CD4-positive, alpha-beta memory T cell (primary cell): ENCODE measurements at places on chromosomes 3 and 15.

DNA sequence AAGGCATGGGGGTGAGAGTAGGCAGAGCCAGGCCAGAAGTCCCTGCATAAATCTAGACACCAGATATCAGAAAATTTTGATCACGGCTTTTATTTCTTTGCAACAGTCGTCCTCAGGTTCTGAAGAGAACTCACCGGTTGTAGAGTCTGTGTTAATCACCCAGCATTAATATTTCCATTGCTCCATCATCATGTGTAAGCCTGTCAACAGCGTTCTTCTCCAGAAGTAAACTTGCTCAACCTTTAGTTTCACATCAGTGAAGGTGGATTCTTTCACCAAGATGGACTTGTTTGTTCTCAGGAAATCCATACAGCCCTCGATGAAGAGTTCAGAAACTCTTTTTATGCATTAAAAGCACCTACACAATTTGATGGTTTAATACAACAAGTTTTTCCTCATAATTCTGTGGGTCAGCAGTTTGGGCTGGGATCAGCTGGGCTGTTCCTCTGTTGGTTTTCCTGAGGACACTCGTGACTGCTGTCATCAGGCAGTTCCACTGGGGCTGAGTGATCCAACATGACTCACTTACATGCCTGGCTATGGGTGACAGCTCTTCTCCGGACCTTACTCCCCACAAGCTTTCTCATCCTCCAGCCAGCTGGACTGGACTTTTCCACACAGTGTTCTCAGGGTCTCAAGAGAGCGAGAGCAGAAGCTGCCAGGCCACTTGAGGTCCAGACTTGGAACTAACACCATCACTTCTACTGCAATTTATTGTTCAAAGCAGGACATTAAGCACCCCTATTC is 303.4 kb downstream of the ZNF621 start:
- DNase-seq, result no peak

DNA sequence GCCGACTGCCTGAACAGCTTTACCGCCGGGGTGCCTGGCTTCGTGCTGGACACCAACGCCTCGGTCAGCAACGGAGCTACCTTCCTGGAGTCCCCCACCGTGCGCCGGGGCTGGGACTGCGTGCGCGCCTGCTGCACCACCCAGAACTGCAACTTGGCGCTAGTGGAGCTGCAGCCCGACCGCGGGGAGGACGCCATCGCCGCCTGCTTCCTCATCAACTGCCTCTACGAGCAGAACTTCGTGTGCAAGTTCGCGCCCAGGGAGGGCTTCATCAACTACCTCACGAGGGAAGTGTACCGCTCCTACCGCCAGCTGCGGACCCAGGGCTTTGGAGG is 815 bp downstream of the SPINT1 start:
- DNase-seq, result peak; percentile 28

DNA sequence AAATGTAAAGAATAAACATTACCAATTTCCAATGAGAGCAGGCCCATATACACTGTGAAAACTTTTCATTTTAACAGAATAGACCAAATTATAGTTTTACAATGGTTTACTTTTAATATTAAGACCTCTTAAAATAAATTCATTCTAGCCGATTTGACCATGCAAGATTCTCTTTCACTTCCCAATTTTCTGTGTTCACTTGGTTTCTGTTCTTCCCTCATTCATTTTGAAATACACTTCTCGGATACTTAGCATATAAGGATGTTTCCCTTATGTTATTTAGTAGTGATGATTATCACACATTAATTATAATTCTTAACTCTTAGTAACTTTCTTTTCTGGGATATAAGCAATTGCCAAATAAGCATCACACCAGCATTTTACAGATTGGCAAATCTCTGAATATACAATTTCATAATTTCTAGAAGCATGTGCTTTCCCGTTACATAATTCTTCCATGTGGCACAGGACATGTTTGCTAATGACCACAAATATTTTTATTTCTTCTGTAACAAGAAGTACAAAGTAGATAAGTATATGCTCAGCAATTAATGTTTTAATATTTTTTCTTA is 13.9 kb downstream of the OR5H15 start:
- DNase-seq, result no peak

DNA sequence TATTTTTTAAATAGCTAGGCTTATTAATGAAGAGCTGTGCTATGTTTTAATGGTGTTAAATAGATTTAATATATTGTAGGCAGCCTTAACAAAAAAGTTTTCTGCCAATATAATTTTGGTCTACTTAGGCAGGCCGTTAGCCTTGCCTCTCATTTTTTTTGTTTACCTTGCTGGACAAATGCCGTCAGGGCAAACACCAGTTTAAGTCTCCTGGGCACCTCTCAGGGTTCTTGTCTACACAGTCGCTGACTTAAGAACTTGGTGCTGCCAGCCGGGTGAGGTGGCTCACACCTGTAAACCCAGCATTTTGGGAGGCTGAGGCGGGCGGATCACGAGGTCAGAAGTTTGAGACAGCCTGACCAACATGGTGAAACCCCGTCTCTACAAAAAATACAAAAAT is 153.3 kb downstream of the ULK4 start:
- DNase-seq, result no peak

GRCh38 chr3:114456742-114457141 is 162.9 kb downstream of the TIGIT start:
- DNase-seq, result no peak

DNA sequence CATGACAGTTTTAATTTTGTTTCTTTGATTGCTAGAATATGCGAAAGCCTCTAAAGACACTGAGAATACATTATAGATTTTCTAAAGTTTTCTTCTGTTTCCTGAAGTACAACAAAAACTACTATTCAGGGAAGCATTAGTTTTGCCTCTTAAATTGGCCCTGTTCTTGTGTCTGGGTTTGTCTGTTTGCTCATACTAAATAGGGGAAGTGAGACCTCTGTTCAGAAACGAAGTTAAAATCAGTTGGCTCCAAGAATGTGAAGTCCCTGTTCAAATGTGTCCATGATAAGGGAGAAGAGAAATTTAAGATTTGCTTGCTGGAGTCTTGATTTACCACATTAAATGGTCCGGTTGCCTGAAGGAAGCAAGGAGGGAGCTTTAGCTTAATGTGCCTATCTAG is 327.3 kb upstream of the GBE1 start:
- no peak for DNase-seq

GRCh38 chr3:121943431-121943830 is 49.2 kb downstream of the SLC15A2 start:
- no peak for DNase-seq

- DNase-seq, result no peak
Measured at GRCh38 chr3:189809583-189809982, 178.4 kb downstream of the TP63 start.

DNA sequence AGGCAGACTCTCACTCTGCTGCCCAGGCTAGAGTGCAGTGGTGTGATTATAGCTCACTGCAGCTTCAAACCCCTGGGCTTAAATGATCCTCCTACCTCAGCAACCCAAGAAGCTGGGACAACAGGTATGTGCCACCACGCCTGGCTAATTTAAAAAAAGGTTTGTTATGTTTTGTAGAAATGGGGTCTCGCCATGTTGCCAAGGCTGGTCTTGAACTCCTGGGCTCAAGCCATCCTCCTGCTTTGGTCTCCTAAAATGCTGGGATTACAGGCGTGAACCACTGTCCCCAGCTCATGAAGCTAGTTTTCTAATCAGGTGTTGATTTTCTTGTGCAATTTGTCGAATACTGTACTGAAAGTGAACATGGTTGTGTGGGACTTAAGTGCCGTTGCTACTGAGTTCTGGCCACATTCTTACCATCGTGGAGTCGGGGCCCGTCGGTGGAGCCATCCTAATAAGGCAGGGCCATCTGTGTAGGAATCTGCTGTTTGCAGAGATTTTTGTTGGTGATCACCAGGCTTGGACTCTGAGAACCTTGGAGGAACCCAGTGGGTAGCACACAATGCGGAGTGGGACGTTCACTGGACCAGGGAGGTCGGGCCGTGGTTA is 193.2 kb downstream of the GOLGA6L6 start:
- DNase-seq, result no peak

GRCh38 chr15:58549013-58549784 is 117.4 kb downstream of the LIPC start:
- no peak for DNase-seq

GRCh38 chr3:24951180-24951579 is 456.5 kb upstream of the THRB start:
- no peak for DNase-seq

DNA sequence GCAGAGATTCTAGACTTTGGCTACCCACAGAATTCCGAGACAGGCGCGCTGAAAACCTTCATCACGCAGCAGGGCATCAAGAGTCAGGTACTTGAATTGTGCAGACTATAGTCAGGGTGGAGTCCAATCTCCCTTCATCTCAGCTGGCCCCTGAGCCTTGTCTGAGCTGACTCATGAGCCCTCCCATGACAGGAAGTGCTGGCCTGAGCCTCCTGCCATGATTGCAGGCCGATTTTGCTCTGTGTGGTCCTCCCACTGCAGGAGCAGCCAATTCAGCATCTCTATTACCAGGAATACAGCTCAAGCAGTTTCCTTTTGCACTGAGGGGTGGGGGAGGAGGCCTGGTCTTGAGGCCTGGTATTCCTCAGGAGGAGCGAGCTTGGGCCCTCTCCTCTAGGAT is 5.5 kb downstream of the AP2M1 start:
- no peak for DNase-seq

GRCh38 chr15:38885001-38885400 is 320.4 kb upstream of the RASGRP1 start:
- DNase-seq, result no peak

DNA sequence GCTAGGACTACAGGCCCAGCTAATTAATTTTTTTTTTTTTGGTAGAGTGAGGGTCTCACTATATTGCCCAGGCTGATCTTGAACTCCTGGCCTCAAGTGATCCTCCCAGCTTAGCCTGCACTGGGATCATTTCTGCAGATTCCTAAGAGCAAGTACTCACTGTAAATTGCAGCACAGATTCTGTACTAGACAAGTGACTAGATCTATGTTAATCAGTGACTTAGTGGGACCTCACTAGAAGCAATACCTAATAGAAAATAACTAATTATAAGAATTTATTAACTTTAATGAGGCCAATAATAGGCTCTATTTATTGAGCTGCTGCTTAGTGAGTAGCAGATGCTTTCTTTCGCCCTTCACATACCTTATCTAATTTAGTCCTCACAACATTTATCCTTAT is 10.6 kb upstream of the UTS2B start:
- DNase-seq, result no peak

DNA sequence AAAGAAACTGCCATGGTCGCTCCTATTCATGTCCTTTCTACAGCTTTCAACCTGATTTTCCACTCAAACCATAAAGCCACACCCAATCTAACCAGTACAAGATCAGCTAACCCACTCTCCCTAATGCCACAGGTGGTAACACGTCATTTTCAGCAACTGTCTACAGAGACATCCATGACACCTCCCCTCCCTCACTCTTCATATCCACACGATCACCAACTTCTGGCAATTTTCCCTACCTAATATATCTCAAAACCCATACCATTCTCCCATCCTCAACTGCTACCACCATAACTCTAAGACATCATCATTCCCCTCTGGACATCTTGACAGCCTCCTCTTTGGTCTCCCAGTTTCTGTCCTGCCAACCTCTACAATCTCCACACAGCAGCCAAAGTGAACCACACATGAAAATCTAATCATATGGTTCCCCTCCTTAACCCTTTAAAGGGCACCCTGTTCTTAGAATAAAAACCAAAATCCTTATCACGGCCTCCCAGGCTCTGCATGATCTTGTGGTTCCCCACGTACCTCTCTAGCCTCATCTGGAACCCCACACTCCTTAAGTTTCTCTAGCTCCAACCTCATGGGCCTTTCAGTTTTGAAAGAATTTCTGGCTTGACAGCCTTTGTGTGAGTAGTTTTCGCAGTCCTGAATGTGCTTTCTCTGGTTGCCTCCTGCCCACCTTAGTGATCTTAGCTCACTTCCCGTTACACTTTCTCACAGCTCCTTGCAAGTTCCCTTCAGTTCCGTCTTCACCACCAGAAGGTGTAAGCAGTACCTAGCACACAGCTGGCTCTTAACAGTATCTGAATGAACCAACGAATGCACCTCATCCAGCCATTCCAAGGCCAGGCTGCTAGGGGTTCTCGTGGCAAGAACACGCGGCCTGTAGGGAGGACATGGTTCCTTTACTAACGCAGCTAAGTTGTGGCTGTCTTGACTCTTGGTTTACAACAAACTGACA is 33.4 kb downstream of the SPINK8 start:
- peak; percentile 35 for DNase-seq

DNA sequence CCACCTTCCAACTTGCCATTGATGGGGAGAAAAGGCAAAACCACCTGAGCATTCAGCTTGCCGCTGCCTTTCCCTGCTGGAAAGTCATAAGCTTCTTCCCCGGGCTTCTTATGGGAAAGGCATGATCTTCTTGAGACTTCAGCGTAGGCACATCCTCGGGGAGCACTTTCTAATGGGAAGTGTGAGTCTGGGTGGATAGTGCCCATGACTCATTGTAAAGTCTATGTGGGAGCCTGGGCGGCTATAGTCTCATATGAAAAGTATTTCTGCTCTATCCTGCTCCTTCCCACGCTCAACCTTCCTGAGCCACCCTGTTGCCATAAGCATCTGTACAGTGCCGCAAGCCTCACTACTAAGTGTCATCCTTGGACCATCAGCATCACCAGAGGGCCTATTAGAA is 309.9 kb upstream of the THBS1 start:
- DNase-seq, result no peak

DNA sequence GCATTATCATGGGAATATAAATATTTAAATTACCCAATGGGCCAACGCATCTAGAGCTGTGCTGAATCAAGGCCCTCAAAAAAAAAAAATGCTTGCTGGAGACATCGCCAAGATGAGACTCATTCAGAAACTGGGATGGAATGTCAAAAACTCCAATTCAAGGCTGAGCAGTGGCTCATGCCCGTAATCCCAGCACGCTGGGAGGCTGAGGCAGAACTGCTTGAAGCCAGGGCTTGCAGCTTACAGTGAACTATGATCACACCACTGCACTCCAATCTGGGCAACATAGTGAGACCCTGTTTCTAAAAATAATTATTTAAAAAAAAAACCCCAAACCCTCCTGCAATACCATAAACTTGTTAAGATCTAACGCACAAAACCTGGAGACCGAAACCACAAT is 3.1 kb upstream of the CACNA1D start:
- DNase-seq, result no peak

DNA sequence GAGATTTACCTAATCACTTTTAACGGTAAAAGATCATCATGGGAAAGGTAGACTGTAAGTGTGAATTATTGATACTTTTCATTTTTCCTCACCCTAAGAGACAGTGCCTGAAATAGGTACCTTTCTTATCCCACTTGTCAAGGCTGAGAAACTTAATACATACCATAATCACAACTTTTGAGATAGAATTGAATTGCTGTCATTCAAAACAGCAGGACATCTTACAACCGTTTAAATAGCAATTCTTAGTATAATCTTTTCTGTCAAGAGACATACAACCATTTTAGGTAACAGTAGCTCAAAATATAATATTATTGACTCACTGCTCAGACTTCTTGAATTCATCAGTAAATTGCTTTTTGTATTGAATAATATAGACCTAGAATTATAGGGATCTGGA is 10.7 kb downstream of the UBE2E2 start:
- no peak for DNase-seq

- no peak for DNase-seq
Measured at GRCh38 chr3:111808439-111808838, 50.6 kb upstream of the PHLDB2 start.
